ENCODE measurements at places on chromosomes 5 and 9.

DNA sequence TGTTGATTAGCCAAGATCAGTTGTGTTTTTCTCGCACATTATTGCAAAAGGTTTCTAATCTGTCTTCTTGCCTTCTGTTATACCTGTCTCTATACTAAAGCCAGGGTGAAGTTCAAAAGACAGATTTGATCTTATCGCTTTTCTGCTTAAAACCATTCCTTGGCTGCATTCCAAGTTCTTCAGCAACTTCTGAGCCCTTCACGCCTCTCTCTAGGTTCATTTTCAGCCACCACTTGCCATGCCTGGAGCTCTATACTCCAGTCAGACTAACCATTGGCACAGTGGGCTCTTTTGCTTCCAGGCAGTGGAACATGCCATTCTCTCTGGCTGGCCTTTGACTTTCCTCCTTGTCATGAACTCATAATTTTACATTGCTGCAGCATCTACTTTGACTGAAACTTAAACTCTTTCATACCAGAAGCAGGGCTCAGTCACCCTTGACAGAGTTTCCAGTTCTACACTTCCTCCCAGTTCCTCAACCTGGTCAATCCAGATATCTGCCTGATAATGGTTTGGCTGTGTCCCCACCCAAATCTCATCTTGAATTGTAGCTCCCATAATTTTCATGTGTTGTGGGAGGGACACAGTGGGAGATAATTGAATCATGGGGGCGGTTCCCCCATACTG lies 114.4 kb downstream of the SLC12A2 start:
- no peak for DNase-seq

DNA sequence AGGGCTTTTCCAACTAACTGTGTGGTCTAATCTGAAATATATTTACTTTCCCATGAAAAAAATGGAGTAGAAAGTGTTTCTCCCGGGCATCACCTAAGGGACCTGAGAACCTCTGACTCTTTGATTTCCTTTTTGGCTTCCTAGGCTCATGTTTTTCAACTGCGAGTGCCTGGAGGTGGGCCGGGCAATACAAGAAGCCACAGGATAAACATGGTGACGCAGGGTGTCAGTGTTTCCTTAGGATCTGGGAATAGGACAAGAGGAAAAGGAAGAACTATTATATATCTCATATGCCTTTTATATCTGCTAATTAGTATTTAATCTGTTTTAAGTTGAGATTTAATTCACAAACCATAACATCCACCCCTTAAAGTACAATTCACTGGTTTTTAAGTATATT lies 11.4 kb upstream of the LECT2 start:
- no peak for DNase-seq

GRCh38 chr9:82011133-82011532 lies 22.6 kb downstream of the SPATA31D1 start:
- no peak for DNase-seq

- no peak for DNase-seq
Measured at GRCh38 chr9:134983074-134983473, 65.4 kb upstream of the FCN1 start.

GRCh38 chr5:177179431-177179830 lies 45.9 kb downstream of the NSD1 start:
- DNase-seq = no peak

DNA sequence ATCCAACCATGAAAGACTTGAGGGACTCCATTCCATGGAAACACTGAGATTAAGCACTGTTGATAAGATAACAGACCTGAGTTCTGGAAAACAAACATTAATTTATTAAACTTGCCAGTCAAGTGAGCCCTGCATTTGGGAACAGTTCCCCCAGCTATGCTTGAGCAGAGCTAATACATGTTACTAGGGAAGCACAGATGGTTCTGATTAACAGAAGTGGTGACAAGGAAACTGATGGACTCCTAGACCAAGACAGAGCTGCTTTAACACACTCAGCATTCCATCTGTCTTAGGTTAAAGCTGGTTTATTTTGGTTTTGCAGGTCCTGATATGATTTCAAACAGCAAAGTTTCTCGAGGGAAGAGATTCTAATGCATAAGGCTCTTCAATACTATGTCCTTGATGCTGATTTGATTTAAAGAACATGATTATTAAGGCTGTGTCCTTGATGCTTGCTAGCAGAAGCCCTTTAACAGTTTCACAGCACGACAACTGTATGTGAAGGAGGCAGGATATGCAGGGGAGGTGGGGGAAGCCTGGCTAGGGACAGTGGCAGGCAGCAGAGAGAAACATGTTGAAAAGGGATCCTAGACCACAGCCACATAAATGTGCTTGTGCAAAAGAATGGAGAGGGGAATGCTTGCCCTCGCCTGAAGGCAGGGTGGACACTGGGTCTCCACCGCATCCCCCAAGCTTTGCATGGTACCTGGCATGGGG lies 66.2 kb downstream of the ACTBL2 start:
- no peak for DNase-seq

- DNase-seq = no peak
Measured at GRCh38 chr5:72189146-72189545, 81.9 kb downstream of the MAP1B start.

DNA sequence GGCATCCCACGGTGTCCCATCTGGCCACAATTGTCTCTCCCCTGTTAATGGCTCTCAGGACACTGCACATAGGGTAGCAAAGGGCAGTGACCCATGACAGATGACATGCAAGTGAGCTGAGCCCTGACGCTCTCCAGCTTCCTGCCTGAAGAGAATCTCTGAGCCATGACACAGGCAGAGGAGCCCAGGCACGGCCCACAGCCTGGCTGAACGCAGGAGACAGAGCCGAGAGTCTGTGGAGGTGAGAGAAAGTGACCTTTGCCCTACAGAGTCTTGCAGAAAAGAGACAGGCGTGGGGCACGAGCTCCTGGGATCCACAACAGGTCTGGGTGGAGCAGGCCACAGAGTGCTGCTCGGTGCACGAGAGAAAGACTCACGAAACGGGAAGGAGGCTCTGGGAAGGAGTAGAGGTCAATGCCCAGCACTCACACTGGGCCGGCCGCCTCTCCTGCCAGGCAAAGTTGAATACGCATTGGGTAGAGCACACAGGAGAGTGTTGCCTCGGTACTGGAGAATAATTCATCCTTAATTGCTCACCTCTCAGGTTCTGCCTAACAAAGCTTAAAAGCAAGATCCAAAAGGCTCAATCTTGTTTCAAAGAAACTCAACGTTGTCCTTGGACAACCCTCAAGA lies 90.3 kb downstream of the MRPL36 start:
- DNase-seq = no peak

DNA sequence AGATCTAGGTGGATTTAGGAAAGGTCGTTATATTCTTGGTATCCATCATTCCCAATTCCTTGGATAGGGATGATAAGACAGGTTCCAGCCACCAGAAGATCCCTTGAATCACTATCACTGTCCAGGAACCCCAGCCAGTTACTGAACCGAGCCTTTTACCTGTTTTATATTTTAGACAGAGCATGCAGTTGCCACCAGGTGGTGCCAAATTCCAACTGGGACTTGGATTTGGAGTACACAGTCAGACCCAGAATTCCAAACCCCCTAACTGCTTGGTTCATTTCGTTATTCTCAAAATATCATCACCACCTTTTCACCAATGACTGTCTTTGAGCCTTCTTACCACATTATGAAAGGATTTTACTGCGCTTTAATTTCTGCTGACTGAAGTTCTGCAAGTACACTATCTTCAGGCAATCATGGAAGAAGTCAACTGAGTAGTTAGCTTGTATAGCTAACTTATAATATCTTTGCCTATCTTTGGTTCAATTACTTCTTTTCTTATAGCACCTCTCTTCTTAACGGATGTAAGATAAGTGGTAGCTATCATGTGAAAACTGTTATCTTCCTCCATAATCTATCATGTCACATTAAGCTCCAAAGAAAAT lies 191.8 kb downstream of the PRR16 start:
- no peak for DNase-seq

GRCh38 chr5:148913985-148914431 lies 87.6 kb downstream of the ADRB2 start:
- DNase-seq = no peak

DNA sequence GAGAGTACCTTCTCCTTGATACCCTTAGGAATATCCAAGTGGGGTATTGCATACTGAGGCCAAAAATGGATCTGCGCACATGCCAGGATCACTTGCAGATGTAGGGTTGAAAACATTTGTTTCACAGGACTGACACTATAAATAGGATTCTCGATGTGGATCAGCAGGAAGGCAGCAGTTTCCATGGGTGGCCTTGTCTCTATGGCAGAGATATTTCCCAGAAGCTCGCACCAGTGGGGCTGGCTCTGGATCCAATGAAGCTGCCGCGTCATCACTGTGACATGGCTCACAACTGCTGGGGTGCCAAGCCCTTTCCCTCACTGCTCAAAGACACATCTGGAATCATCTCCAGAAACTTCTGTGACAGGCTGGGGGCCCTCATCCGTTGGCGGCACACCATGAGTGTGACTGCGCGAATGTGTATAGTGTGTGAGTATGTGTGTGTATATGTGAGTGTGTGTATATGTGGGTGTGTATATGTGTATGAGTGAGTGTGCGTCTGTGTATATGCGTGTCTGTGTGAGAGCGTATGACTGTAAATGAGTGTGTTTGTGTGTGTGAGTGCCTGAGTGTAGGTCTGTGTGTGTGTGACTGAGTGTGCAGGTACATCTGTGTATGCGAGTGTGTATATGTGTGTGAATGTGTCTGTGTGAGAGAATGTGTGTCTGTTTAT lies 182.5 kb downstream of the GAS1 start:
- no peak for DNase-seq

GRCh38 chr5:143752165-143752850 lies 59.7 kb upstream of the HMHB1 start:
- no peak for DNase-seq

DNA sequence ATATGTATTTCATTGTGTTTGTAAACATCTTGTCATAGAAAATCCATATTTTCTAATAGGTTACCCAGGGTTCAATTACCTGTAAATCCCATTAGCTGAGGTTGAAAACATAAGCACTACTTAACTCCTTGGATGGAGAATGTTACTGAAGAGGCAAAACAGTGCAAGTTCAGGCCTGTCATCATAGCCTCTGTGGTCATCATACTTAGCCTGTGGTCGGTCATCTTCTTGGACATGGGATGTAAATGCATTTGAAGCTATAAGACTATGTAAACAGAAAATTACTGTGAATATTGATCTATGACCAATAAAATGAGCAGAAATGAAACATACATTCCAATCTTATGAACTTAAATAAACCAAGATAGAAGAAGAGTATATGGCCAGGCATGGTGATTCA lies 164.7 kb downstream of the CHSY3 start:
- DNase-seq = no peak

DNA sequence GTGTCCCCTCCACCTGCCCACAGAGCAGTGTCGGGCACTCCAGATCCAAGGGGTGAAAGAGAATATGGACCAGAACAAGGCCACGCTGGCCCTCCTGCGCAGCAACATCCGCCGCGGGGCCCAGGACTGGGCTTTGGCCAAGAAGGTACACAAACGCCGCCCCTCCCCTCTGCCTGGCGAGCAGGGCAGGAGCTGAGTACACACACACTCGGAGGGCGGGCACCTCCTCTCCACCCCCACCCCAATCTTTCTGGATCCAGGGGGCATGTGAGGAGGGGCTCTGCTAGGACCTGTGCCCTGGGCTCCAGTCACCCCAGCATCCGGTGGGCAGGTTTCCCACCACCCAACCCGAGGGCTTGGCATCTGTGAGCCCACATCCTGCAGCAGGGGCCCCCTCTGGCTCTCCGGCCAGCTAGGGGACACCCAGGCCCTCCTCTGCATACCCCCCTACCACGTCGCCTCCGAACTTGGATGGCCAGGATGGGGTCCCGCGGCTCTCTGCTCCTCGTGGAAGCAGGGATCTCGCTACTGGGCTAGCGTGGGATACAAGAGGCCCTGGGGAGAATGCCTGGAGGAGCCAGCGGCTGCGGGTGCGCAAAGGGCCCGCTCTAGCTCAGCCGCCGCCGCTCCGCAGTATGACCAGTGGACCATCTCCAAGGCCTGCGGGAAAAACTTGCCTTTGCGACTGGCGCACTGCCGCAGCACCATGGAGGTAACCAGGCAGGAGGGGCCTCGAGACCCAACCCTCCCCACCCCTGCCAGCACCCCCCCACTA lies 3.1 kb downstream of the CCDC183 start:
- DNase-seq = no peak

DNA sequence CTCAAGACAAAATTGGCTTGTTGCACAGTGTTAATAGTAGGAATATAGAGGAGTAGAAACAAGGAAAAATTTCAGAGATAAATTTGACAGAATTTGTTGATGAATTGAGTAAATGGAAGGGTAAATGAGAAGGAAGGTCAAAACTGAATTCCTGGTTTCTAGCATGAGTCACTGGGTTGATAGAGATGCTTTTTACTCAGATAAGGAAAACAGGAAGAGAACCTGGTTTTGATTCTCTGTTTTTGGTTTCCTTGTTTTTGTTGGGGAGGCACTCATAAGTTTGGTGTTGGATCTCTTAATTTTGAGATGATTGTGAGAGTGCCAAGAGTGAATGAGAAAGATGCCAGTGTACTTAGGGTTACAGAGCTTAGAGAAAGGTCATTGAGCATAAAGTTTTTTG lies 7.1 kb downstream of the LRRC70 start:
- DNase-seq = no peak

DNA sequence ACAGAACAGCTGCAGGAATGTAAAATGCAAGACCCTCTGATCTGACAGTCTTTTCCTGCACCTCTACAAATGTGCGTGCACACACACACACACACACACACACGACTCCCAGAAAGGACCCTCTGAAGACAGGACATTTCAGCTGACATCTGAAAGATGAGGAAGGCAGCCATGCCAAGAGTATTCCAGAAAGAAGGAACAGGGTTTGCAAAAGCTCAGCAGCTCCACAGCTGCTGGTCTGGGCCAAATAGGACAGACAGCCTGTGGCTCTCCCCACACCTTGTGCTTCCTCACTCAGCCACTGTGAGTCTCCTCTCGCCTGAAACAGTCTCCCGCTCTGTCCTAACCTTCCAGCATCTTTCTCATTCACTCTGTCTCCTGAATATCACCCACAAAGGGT lies 189.0 kb downstream of the PALM2AKAP2 start:
- no peak for DNase-seq

- DNase-seq = no peak
Measured at GRCh38 chr5:118956727-118957126, 31.6 kb downstream of the DTWD2 start.

GRCh38 chr9:134328841-134329575 lies 2.8 kb downstream of the RXRA start:
- no peak for DNase-seq

- no peak for DNase-seq
Measured at GRCh38 chr5:68292316-68292715, 76.8 kb downstream of the PIK3R1 start.

GRCh38 chr5:54702470-54702869 lies 184.9 kb downstream of the SNX18 start:
- no peak for DNase-seq

DNA sequence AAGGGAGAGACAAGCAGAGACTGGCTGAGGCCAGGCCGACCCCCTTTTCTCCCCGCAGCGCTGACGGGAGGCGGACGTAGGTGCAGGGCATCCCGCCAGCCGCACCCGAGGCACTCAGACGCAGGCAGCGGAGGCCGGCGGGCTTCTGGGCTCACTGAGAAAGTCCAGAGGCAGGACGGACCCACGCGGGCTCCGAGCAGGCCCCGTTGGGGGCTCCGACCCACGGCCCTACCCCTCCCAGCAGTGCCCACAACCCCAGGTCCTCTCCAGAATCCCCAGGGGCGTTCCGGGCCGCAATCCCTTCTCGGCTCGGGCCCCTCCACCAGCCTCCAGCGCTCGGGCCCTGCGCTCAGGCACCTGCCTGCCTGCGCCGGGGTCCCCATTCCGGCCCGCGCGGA lies 543 bp downstream of the MTMR12 start:
- peak; percentile 38 for DNase-seq
